ENCODE measurements at places on chromosomes 7 and 10.

DNA sequence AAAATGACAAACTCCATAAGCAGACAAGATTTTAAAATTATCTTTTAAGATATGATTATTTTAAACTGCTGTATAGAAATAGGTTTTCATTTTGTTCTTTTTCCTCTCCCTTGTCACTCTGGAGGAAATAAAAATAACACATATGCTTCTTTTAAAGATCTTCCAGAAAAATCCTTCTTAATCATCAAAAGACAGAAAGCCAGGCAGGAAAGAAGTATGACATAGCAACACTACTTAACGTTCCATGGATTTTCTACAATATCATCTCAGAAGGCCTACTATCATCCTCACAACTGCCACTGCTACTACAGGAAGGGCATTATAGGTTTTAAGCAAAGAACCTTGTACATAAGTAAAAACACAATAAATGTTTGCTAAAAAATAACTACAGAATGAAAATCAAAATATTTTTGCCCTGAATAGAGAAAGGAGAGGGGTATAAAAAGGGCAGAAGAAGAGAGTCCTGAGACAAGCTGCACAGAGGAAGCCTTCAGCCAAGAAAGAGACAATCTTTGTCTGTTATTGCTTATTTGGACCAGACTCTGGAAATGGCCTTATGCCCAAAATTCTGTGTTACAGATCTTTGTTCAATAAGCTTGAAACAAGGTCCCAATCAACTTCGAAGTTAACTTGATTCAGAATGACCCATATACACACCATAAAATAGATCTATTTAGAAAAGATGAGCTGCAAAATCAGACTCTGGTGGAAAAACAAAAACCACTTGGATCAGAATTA lies 67.8 kb downstream of the ABI1 start:
- DNase-seq, result no peak

- no peak for DNase-seq
Observed at GRCh38 chr7:133489906-133490305, 237.0 kb downstream of the EXOC4 start.

- DNase-seq, result no peak
Observed at GRCh38 chr7:19915596-19915995, 142.2 kb upstream of the TMEM196 start.

DNA sequence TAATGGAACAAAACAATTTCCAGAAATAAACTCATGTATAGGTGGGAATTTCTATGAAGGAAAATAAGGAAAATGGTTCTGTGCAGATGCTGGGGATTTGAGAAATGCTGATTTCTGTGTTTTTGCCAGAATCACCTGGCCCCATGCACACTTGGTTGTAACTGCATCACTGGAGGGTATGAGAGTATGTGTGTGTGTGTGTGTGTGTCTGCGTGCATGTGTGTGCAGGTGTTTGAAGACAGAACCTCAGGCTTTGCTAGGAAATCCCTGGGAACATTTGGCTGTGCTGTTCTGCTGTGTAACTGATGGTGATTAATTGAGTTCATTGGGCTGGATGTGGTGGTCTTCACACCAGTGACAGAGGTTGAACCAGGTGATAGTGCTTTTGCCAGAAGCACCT lies 141.6 kb downstream of the CAMK1D start:
- DNase-seq, result no peak

DNA sequence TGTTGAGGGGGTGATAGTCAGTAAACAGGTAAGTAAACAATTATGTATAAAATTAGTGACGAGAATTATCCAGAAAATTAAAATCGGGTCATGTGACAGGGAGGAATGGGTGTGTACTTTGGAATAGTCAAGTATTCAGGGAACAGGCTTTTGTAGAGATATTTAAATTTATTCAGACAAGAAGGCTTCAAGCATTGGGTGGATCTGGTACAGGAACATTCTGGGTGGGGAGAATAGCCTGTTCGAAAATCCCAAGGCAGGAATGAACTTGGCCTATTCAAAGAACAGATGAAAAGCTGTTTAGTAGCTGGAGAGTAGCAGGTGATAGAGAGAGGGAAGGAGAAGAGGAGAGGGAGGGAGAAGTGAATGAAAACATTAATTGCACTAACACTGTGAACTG lies 448.9 kb upstream of the FZD8 start:
- no peak for DNase-seq

- no peak for DNase-seq
Observed at GRCh38 chr10:11141571-11142091, 124.0 kb downstream of the CELF2 start.

- DNase-seq, result no peak
Observed at GRCh38 chr10:34587002-34587679, 228.0 kb downstream of the PARD3 start.

DNA sequence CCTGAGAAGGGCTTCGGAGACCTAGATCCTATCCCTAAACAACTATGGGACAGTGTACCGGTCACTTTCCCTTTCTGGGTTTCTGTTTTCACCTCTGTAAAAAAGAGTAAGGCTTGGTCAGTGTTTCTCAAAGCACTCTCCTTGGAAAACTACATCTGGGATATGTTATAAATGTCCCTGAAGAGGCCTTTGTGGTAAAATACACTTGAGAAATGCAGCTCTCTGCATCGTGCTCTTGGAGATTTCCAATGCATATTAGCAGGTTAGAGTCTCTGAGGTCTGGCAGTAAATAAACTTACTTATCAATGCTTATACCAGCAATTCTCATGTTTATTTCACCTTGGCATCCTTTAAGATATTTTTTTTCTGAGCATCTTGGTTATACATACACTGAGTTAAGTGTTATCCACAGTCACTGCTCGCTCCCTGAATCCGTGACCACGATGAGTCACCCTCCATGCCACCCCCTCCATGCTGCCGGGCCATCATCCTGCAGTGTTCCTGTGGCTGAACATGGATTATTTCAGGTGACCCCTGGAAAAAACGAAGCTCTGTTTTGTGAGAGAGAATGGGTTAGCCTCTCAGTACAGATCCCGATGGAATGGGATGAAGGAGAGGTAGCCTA lies 3.3 kb upstream of the TBXAS1 start:
- no peak for DNase-seq

DNA sequence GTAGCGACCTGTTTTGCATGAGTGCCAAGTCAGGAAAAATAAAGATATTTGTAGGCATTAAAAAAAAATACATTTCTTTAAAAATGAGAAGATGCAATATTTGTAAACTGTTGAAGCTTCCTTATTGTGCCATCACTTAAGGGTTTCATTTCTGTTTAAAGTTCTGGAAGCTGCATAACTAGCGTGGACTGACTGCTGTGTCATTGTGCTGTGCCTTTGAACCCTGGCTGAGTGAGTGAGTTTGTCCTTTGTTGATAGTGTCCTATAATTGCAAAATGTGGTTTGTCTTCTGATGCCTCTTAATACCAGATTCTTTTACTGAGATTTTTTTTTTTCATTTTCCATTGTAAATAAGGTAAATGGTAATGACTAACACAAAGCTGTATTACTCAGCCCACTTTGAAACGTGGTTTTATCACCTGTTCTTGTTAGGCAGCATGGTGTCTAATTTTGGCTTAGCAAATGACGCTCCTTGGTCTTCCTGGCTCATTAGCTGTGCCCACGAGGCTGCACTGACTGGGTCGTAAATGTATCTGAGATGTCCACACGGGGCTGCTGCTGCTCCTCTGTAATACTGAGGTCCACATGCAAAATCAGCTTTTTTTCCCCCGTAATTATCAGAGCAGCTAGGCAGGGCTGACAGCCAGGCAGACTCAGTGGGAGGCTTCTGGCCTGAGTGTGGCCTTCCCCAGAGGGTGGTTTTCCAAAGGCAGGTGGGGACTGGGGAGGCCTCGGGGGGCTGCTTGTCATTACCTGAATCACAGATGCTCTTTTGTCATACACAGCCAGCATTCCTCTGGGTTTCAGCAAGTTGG lies 14.8 kb downstream of the ZSCAN25 start:
- DNase-seq, result no peak

- no peak for DNase-seq
Observed at GRCh38 chr7:41475801-41476459, 227.0 kb downstream of the INHBA start.

DNA sequence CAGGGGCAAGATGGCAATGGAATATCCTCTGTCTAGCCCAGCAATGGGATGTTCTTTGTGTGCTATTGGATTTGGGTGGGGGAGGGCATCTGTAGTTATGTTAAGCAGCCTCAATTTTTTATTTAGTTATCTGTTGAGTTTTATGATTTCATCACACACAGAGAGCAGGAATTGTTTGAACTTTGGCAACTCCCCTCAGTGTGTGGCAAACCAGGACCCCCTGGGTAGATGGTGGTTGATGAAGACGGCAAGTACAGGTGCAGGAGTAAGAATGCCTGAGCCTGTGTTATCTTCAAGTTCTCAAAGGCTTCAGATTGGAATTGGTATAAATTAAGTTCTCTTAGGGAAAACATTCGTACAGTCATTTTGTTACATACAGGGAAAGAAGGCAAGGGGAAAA lies 142.4 kb upstream of the SAMD8 start:
- no peak for DNase-seq

- no peak for DNase-seq
Observed at GRCh38 chr10:102641402-102641801, 2.9 kb upstream of the TRIM8 start.

DNA sequence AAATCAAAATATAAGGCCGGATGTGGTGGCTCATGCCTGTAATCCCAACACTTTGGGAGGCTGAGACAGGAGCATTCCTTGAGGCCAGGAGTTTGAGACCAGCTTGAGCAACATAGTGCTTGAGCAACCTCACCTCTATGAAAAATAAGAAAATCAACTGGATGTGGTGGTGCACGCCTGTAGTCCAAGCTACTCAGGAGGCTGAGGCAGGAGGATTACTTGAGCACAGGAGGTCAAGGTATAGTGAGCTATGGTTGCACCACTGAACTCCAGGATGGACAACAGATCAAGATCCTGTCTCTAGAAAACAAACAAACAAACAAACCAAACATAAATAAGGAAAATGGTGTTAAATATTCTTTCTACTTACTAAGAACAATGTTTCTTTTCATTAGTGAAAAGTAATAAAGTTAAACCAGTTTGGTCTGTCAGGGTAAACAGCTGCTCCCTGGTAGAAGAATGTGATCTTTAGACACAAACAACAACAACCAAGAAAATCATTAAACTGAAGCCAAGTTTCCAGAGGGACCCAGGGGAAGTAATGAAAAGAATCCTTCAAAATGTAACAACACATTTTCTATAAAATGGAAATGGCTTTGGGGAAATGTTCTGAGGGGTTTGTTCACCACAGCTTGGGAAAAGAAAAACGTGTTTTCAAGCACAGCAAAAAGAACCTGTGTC lies 17.5 kb upstream of the BAG3 start:
- DNase-seq, result no peak

- DNase-seq, result no peak
Observed at GRCh38 chr10:9081253-9081652, 1026.8 kb downstream of the GATA3 start.

GRCh38 chr10:26626066-26626465 lies 71.4 kb upstream of the PDSS1 start:
- DNase-seq, result no peak

GRCh38 chr10:95513941-95514392 lies 47.2 kb downstream of the SORBS1 start:
- DNase-seq, result no peak

DNA sequence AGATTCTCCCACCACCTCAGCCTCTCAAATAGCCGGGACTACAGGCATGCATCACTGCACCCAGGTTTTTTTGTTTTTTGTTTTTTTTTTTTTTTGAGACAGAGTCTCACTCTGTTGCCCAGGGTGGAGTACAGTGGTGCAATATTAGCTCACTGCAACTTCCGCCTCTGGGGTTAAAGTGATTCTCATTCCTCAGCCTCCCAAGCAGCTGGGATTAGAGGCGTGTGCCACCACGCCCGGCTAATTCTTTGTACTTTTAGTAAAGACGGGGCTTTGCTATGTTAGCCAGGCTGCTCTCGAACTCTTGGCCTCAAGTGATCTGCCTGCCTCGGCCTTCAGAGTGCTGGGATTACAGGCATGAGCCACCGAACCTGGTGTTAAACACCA lies 107.5 kb upstream of the KIF5B start:
- no peak for DNase-seq

DNA sequence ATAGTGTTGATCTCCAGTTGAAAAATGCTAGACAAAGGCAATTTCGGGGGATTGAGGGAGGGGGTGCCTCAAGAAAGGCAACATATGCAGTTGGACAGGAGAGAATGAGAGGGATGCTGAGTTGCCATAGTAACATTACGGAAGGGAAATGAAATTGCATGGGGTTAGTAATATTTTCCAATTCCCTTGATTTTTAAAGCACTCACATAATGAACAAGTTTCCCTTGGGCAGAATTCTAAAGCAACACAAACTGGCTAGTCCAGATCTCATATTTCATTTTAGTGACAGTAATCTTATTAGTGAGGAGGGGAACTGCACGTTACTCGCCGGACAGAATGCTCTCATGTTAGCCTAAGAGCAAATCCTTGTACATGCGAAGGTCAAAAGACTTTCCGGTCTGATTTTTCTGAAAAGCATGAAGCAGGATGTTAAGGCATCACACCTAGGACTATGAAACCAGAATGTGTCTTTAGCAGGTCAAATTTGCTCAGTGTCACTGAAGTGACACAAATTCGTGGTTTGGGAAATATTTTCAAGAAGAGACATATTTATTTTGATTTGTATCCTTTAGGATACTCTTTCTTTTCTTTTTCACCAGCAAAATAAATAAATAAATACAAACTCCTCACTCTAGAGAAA lies 165.5 kb downstream of the ANK3 start:
- DNase-seq, result no peak

DNA sequence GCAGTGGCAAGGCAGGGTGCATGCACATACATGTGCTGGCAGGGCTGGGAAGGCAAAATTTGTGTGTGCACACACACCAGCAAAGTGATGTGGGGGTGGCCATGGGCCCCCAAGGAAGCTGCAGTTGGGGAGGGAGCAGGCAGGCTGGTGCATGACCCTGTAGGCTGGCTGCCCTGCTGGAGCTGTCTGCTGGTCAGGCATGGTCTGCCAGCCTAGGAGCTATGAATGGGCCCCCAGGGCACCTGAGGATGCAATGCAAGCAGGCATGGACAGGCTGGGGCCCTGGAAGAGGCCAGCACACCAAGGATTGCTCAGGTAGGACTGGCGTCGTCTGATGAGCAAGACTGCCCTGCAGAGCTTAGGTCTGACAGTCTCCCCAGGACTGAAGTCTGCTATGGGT lies 18.2 kb upstream of the PPP1R3A start:
- no peak for DNase-seq

DNA sequence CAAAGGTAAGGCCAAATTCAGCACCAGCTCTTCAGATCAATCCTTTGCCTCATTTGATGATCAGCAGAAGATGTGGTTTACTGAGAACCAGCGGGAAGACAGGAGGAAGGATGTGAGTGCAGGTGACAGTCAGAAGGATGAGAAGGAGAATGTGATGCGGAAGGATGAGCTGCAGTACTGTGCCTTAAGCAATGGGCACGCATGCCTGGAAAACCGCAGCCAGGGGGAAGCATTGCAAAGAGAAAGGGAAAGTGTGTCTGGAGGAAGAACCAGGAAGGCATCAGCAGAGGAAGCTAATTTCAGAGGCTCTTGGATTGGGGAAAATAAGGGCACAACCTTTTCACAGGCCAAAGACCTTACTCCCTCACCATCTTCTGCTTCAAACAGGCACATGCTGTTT lies 25.7 kb downstream of the C10orf71 start:
- no peak for DNase-seq

GRCh38 chr10:61845196-61845949 lies 56.1 kb upstream of the ARID5B start:
- no peak for DNase-seq

Data from stimulated activated CD8-positive, alpha-beta memory T cell treated with anti-CD3 and anti-CD28 coated beads, Interleukin-4, amount 100 ng/mL, for 24 hours (primary cell).